Activated gamma-delta T cell treated with anti-CD3 and anti-CD28 coated beads, Interleukin-2, amount 50 U/mL, for 16 hours (primary cell): ENCODE measurements at places on chromosomes 3 and 15.

DNA sequence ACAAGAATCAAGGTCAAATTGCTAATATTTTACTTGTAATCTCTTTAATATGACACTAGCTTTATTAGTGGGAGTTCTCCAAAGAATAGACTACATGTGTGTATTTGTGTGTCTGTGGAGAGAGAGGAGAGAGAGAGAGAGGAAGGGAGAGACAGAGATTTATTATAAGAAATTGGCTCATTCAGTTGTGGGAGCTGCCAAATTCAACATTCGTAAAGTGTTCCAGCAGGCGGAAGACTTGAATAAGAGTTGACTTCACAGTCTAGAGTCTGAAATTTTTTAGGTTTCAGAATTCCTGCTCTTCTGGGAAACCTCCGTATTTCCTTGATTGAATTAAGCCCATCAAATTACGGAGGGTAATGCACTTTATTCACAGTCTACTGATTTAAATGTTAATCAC lies 4.7 kb upstream of the CLDN1 start:
- DNase-seq: no peak

DNA sequence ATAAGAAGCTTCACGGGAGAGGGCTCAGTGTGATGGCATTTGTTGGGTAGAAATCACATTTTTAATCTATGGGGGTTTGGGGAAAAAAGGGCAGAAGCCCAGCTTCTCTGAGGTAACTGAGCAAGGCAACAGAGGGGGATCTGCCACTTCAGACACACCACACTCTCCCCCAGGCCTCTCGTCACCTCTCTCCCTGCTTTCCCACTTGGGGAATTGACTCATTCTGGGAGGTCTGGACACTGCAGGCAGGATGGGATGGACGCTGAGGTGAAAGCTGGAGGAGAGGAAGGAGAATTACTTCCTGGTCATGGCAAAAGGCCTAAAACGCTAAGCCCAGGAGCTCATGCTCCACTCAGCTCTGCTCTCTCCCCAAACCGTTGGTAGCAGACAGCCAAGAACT lies 33.2 kb downstream of the MYO5C start:
- no peak for DNase-seq

DNA sequence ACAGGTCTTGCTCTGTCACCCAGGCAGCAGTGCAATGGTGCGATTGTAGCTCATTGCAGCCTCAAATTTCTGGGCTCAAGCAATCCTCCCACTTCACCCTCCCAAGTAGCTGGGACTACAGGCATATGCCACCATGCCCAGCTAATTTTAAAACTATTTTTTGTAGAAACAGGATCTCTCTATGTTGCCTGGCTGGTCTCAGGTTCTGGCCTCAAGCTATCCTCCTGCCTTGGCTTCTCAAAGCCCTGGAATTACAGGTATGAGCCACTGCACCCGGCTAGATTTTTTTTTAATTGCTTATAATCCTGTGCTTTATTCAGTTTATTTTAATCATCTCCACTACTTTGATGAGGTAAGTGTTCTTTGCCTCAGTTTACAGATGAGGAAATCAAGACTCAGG lies 156.5 kb downstream of the CHDH start:
- no peak for DNase-seq

DNA sequence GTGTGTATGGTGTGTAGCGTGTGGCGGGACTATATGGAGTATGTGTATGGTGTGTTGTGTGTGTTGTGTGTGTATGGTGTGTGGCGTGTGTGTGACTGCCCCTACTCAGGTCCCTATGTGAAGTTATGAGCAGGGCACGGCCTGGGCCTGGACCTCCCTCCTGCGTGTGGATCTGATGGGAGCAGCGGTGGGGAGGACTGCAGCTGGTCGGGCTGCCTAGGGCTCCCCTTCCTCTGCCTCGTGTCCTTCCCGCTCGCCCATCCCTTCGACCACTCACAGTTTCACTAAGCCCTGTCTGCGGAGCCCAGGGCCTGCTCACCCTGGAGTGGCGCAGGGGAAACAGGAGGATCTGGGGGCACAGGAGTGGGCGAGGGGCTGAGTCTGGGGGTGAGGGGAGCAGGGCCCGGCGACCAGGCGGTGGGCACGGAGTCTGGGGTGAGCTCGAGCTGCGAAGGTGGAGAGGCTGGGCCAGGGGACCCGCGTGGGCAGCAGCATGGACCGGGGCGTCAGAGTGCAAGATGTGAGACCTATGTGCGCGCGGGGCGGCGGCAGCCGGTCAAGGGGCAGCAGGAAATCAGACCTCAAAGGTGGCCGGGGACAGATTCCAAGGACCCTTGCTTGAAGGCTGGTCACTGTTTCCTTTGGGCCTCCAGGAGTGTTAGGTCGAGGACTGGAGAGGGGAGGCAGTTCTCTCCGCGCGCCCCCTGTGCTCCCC lies 26.6 kb downstream of the GABRA5 start:
- DNase-seq: no peak

GRCh38 chr3:143605233-143605950 lies 242.9 kb downstream of the SLC9A9 start:
- DNase-seq: no peak

GRCh38 chr15:60379525-60380274 lies 18.1 kb downstream of the ANXA2 start:
- DNase-seq: no peak

GRCh38 chr15:42591238-42591934 lies 16.0 kb downstream of the STARD9 start:
- DNase-seq: no peak

- no peak for DNase-seq
Measured at GRCh38 chr3:132294906-132295305, 22.3 kb upstream of the ACP3 start.

GRCh38 chr3:181868576-181869082 lies 156.9 kb downstream of the SOX2 start:
- no peak for DNase-seq

- no peak for DNase-seq
Measured at GRCh38 chr3:44468572-44469520, 8.6 kb downstream of the ZNF445 start.

- DNase-seq: no peak
Measured at GRCh38 chr3:136898954-136899353, 36.9 kb downstream of the NCK1 start.

GRCh38 chr3:98482717-98483482 lies 14.6 kb upstream of the OR5K2 start:
- no peak for DNase-seq

DNA sequence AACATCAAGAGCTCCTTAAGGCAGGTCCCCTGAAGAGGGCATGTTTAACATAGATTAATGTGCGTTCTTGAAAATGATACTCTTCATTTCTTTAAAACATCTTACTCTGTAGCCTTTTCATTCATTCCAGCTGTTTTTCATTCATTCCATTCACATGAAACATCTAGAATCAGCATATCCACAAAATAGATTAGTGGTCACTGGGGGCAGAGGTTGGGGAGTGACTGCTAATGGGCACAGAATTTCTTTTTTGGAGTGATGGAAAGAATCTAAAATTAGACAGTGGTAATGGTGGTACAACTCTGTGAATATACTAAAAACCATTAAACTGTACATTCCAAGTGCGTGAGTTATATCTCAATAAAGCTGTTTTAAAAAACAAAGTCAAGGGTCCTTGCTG lies 15.4 kb upstream of the CXCR6 start:
- no peak for DNase-seq

DNA sequence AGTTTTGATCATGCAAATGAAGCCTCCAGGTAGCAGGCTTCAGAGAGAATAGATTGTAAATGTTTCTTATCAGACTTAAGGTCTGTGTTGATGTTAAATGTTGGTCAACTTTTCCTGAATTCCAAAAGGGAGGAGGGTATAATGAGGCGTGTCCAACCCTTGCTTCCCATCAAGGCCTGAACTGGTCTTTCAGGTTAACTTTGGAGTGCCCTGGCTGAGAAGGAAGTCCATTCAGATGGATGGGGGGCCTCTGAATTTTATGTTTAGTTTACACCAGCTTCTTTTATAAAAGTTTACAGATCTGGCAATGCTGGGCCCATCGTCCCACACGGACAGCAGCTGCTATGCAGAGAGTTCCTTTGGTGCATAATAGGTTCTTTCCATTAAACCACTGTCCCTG lies 8.9 kb downstream of the CCDC13 start:
- DNase-seq: no peak

DNA sequence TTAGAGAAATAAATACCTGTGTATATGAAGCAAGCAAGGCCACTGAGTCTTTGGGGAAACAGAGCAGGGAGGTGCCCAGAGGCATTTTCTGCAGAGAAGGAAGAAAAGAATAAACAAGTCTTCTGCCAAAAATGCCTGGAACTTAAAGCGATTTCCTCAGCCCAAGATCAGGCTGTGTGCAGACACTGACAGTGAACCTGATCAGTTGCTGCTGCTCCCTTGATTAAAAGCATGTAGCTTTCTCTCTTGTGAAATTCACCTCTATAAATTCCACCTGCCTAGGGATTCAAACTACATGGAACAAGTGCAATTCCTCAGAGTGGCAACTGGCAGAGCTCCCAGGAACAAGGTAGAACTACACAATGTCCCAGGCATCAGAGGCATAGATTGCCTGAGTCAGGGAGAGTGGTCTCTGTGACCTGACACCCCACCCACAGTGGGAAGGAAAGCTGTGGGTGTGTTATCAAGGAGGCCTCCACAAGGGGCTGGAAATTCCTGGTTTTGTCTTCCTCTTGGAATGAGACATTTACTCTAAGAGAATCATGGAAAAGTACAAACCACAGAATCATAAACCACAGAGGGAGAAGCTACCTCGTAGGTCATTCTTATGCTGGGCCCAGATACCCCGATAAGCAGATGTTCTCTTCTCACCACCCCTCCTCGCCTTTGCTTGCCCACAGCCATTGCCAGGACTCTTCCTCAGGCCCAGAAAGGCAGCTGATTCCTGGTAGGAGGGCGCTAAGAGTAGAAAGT lies 1.8 kb upstream of the ZBTB38 start:
- DNase-seq: no peak

DNA sequence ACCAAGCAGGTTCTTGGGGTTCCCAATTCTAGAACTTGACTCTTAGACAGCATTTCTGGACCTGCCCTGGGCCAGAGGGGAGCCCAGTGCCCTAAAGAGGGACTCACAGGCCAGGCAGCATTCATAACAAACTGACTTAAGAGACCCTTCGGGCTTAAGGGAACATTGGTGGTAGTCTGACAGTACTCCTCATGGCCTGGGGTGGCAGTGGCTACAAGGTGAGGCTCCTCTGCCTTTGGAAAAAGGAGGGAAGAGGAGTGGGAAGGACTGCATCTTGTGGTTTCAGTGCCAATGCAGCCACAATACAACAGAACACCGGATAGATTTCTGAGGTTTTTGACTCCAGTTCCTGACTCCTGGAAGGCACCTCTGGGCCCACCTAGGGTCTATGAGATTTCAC lies 172.2 kb upstream of the STRIT1 start:
- DNase-seq: no peak

DNA sequence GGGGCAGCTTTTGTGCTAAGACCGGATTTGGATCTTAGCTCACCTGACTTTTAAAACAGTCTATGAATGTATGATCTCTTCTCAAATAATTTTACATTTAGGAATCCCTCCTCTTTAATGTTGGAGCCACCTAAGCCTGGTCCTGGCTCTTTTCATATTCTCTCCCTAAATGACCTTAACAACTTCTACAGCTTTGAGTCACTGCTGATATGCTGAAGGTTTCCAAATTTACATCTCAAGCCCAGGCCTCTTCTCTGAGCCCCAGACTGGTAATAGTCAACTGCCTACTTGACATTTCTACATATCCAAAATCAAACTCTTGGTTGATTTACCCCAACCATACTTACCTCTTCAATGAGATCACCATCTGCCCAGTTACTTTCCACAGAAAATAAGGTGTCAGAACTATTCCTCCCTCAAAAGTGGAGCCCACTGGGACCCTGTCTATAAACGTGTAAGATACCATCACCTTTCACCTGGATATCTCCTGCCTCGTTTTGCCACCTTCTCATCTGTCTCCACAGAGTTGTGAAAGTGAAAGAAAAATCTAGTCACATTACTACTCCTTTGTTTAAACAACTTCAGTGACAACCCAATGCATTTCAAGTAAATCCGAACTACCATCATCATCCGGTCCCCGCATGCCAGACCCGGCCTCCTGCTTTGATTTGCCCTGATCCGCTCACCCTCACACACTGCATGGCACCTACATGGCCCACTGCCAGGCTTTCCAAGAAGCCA lies 48.8 kb downstream of the UBP1 start:
- DNase-seq: no peak

- no peak for DNase-seq
Measured at GRCh38 chr3:40445062-40445461, 12.1 kb upstream of the RPL14 start.

DNA sequence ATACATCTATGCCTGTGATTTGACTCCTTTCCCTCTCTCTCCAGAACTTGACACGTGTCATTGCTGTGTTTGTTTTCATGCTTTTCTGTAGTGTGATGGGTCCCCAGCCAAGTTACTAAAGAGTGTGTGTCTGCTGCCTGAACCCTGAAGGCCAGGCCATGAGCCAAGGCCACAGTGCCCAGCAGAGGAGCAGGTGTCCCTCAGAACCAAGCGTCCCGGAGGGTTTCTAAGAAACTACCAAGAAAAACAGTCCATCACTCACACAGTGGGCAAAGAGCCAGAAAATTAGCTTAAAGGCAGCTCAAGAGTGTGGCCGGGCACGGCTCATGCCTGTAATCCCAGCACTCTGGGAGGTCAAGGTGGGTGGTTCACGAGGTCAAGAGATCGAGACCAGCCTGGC lies 35.2 kb downstream of the FBXO45 start:
- DNase-seq: no peak

GRCh38 chr15:57183041-57183440 lies 193.3 kb upstream of the CGNL1 start:
- DNase-seq: no peak

DNA sequence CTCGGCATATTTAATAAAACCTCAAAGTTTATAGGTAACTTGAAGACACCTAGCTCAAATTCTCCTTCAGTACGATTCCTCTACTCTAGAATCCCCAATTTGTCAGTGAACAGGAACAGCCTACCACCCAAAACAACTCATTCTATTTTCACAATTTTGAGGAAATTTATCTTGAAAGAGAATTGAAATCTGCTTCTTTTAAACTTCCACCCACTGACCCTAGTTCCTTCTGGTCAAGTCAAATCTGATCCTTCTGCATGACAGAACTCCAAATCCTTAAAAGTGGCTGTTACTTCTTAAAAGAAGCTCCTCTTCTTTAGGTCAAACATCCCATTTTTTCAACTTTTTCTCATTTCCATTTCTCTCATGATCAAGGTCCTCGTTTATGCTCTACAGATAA lies 4.4 kb downstream of the GABPB1 start:
- DNase-seq: no peak

GRCh38 chr3:132399054-132399929 lies 18.0 kb upstream of the DNAJC13 start:
- DNase-seq: no peak

GRCh38 chr3:168558728-168559411 lies 463.1 kb upstream of the GOLIM4 start:
- no peak for DNase-seq
